ENCODE measurements at places on chromosomes 13 and 19.

GRCh38 chr13:31020996-31021395 is 88.5 kb downstream of the TEX26 start:
- no peak for DNase-seq

DNA sequence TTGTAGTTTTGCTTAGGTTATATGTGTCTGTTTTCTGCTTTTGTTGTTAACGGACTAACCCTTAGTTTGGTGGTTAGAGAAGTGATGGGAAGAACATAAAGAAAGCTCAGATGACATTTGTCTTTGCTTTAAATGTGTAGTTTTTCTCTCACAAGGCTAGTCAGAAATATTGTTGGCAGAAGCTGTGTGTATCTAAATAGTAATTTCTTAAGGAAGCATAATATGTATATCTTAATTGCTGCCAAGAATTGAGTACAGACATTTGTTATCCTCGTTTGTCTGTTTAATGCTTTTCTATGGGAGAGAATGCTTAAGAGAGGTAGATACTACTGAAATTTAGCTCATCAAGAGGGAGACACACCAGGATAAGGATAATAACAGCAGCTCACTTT is 2.7 kb downstream of the RGCC start:
- no peak for DNase-seq

DNA sequence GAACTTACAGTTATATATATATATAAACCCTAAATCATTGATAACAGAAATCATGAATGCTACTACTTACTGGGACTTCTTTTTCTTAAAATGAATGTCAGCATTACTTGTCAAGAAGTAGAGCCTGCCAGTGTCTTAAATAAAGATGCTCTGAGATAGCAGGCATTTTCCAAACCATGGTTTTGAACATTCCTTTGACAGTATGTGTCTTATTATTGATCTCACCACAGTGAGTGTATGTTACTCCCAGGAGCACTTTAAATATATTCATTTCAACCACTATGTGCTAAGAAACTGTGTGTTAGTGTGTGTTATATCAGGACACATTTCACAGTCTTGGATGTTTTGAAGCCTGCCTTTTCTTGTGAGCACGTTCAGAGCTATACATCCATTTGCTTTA is 28.2 kb downstream of the TNFRSF19 start:
- DNase-seq = no peak

- no peak for DNase-seq
Observed at GRCh38 chr13:26956522-26957142, 196.0 kb upstream of the GPR12 start.

DNA sequence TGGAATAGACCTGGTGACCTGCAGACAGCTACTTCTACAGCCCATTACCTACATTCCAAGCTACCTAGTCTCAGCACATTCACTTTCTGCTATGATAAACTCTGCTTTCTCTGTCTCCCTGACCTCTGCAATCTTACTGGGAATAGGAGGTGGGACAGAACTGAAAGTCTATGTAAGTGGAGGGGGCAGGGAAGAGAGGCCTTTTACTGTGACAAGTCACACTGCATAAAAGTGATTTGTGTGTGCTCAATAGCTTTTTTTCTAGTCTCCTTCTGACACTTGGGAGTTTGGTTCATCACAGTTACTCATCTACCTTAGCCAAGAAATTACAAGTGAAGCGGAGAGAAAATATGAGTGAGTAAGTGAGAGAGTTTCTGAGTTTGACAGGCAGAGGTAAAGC is 322.4 kb downstream of the OLFM4 start:
- no peak for DNase-seq

DNA sequence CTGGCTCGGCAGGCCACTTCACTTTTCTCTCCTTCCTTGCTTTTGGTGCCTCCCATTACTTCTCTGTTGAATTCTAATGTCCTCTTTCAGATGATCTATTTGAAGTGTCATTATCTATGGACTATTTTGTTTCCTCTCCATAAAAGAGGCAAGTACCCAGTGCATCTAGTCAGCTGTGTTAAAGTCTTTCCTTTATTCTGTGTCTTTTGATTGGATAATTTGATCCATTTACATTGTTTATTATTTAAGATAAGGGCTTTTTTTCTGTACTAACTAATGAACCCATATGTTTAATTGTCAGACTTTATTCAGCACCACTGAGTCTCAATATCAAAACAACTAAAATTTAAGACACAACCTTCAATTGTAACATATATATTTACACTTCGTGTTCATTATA is 36.4 kb downstream of the IGFL3 start:
- no peak for DNase-seq

GRCh38 chr19:51418707-51419106 is 1.3 kb upstream of the SIGLEC10 start:
- DNase-seq = no peak

GRCh38 chr13:20024702-20025101 is 66.2 kb downstream of the ZMYM2 start:
- DNase-seq = no peak

DNA sequence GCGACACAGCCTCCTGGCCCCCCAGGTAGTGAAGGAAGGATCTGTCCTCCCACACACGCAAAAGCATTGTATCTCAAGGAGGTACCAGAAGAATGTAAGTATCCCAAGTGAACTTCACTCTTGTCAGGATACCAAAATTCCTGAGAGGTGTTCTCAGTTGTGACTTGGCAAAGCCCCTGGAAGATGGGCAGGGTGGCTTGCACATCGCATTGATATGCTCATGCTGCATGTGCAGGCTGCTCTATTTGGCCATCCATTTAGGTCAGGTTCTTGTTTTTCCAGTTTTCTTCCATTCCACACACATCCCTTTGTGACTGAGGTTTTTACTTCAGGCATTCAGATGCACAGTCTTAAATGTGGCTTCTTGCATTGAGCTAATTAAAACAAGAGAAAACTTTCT is 382.8 kb downstream of the FOXO1 start:
- DNase-seq = no peak
